ENCODE measurements at places on chromosomes 12 and 14. TPM values are rescaled to one million over a fixed set of nuclear protein-coding genes. Genes with fewer than 3 reads are reported as not detected.

- H3K4me1 ChIP-seq = no peaks in the 10 kb centered on the region
- no peak overlapping the region for H3K4me3 ChIP-seq
- H3K27me3 ChIP-seq = no peaks in the 10 kb centered on the region
- H3K27ac ChIP-seq = no peak overlapping the region
- DNase-seq = no peak
These were observed 111.4 kb downstream of the STXBP6 start for GRCh38 chr14:24938593-24938992.

The G2E3 gene
- total RNA-seq = 24.7 TPM

DNA sequence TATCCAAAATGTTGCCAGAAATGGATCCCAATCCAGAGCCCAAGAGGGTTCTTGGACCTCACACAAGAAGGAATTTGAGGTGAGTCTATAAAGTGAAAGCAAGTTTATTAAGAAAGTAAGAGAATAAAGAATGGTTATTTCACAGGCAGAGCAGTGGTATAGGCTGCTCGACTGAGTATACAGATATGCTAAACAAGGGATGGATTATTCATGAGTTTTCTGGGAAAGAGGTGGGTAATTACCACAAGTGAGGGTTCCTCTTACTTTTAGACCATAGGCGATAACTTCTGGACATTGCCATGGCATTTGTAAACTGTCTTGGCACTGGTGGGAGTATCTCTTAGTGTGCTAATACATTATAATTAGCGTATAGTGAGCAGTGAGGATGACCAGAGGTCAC is 73.6 kb downstream of the ETNK1 start:
- no peak overlapping the region for H3K4me3 ChIP-seq
- H3K27ac ChIP-seq = no peak overlapping the region
- peaks cover 27% of the 10 kb centered on the region for H3K27me3 ChIP-seq
- no peak for DNase-seq
- no peaks in the 10 kb centered on the region for H3K4me1 ChIP-seq

DNA sequence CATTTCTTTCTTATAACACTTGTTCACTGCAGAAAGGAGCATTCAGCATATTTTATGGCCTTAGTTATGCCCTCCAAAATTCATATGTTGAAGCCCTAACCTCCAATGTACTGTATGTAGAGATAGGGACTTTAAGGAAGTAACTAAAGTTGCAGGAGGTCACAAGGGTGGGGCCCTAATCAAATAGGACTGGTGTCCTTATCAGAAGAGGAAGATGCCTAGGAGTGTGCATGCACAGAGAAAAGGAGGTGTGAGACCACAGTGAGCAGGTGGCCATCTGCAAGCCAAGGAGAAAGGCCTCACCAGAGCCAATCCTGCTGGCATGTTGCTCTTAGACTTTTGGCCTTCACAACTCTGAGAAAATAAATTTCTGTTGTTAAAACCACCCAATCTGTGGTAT is 12.9 kb upstream of the E2F7 start:
- H3K4me1 ChIP-seq = no peaks in the 10 kb centered on the region
- no peaks in the 10 kb centered on the region for H3K36me3 ChIP-seq
- no peak overlapping the region for H3K27ac ChIP-seq
- DNase-seq = no peak

GRCh38 chr12:18546399-18546798 is 191.4 kb downstream of the PLCZ1 start:
- no peaks in the 10 kb centered on the region for H3K4me1 ChIP-seq
- no peaks in the 10 kb centered on the region for H3K27me3 ChIP-seq
- H3K36me3 ChIP-seq = no peaks in the 10 kb centered on the region
- H3K27ac ChIP-seq = no peak overlapping the region

DNA sequence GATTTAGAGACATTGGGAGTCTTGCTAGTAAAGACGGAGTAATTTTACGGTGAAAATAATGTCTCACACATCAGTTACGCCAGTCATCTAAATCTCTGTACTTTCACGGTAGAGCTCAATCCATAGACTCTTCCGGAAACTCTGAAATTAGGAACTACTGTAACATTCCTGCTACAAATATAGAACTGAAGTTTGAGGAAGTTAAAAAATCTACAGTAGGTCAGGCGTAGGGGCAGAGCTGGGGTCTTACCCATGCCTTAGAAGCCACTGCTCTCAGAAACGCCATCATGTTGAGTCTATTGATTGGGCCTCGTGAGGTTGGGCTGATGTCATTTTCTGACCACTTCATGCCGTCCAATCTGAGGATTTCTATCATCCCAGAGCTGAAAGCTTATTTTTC is 1029.8 kb upstream of the TMEM132C start:
- H3K4me3 ChIP-seq = no peak overlapping the region
- no peak for DNase-seq
- no peaks in the 10 kb centered on the region for H3K36me3 ChIP-seq
- H3K27ac ChIP-seq = no peak overlapping the region

DNA sequence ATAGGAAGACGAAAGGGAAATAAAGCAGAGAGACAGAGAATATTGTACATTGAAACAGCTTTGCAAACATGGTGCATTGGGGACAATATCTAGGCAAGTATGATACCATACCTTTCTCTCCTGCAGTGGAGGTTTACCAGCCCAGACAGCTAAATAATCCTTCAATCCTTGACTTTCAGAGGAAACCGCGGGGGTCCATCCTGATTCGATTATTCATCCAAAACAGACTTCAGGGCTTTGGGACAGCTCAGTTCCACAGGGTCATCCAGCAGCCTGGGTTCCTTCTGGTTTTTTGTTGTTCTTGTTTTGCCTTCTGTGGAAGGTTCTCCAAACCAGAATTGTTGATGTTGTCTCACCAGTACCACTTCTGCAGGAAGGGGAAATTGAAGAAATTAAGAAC is 81.5 kb downstream of the LGR5 start:
- DNase-seq = no peak
- H3K27me3 ChIP-seq = peaks cover 5% of the 10 kb centered on the region
- H3K27ac ChIP-seq = no peak overlapping the region
- no peaks in the 10 kb centered on the region for H3K4me1 ChIP-seq

The MYF5 gene
- not detected for total RNA-seq

GRCh38 chr12:129312048-129312447 is 458.8 kb downstream of the GLT1D1 start:
- no peaks in the 10 kb centered on the region for H3K27me3 ChIP-seq
- no peak overlapping the region for H3K4me3 ChIP-seq
- no peak for DNase-seq
- no peaks in the 10 kb centered on the region for H3K4me1 ChIP-seq
- no peaks in the 10 kb centered on the region for H3K36me3 ChIP-seq

The CLEC14A gene
- total RNA-seq = not detected

The DHRS1 gene
- total RNA-seq = 9.7 TPM

- peaks cover 3% of the 10 kb centered on the region for H3K27me3 ChIP-seq
- DNase-seq = no peak
- H3K36me3 ChIP-seq = no peaks in the 10 kb centered on the region
- H3K4me1 ChIP-seq = no peaks in the 10 kb centered on the region
- H3K4me3 ChIP-seq = no peak overlapping the region
These were observed 318.7 kb downstream of the TMEM121 start for GRCh38 chr14:105844810-105845724.

- H3K4me1 ChIP-seq = peaks cover 7% of the 10 kb centered on the region
- H3K27me3 ChIP-seq = no peaks in the 10 kb centered on the region
- DNase-seq = no peak
- peaks cover 11% of the 10 kb centered on the region for H3K36me3 ChIP-seq
- H3K4me3 ChIP-seq = no peak overlapping the region
- H3K27ac ChIP-seq = no peak overlapping the region
These were observed 102.6 kb downstream of the OSBPL8 start for GRCh38 chr12:76457010-76457409.

- no peaks in the 10 kb centered on the region for H3K36me3 ChIP-seq
- no peaks in the 10 kb centered on the region for H3K27me3 ChIP-seq
- no peak for DNase-seq
- H3K4me1 ChIP-seq = no peaks in the 10 kb centered on the region
These were observed 465.9 kb upstream of the TBX3 start for GRCh38 chr12:115149685-115150378.

DNA sequence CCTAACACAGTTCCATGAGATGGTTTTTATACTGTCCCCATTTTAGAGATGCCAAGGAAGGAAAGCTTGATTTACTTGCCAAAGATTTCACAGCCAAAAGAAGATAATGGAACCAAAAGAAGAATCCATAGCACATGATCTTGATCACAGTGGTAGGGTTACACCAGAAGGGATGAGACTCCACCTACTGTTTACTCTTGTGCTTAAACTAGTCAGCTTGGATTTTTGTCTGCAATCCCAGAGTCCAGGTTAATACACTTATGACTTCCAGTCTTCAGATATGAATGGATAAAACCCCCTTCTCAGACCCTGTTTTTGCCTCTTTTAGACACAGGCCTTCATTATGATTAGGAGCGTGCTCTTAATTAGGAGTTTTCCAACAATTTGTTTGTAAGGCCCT is 454.2 kb downstream of the AEBP2 start:
- H3K36me3 ChIP-seq = no peaks in the 10 kb centered on the region
- H3K4me1 ChIP-seq = peaks cover 12% of the 10 kb centered on the region
- H3K27ac ChIP-seq = no peak overlapping the region
- peaks cover 3% of the 10 kb centered on the region for H3K27me3 ChIP-seq
- H3K4me3 ChIP-seq = no peak overlapping the region
- DNase-seq = no peak

The MIP gene
- not detected for total RNA-seq

DNA sequence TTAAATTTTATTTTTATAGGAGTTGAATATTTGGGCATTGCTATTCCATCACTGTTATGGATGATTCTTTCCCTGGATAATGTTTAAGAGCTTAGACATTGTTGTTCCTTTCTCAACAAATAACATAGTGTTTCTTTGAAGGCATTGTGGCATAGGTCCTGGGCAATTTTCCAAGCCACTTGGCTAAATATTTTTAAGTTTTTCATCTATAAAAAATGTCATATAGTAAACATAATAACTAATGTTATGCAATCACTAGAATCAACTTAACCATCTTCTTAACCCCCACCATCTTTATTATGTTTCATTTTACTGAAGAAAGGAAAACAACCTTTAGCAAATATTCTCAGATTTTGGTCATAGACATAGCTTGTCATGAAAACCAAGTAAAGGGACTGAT is 600.6 kb upstream of the LMO3 start:
- DNase-seq = no peak
- no peaks in the 10 kb centered on the region for H3K27me3 ChIP-seq
- no peaks in the 10 kb centered on the region for H3K36me3 ChIP-seq
- H3K4me1 ChIP-seq = no peaks in the 10 kb centered on the region
- H3K27ac ChIP-seq = no peak overlapping the region

The RHEBL1 gene
- 16.0 TPM for total RNA-seq

DNA sequence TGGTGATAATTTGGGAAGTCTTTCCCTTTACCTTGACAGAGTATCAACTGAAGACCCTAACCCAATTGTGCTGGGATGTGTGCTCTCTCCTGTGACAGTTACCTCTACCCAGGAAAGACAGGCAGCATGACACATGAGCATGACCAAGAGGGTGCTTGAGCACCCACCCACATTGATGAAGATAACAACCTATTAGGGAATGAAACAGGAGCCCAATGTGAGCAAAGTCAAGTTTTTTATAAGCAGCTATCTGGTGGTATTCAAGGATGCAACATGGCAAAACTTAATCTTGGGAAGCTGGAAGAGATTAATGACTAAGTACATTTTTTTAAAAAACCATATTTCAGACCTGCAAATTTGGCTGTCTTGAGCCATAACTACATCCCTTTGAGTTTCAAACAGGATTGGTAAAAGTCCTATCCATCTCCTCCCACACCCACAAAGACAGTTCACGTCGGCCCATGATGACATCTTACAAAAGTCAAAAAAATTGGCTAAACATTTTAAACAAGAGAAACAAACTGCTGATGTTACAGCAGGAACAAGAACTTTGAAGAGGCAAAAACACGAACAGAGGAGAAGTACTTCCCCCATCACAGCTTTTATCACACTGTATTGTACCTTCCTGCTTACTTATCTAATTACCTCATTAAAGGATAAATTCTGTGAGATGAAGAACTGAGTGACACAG is 60.3 kb downstream of the MED13L start:
- DNase-seq = no peak
- no peak overlapping the region for H3K27ac ChIP-seq
- H3K27me3 ChIP-seq = no peaks in the 10 kb centered on the region
- H3K4me1 ChIP-seq = peaks cover 30% of the 10 kb centered on the region
- H3K4me3 ChIP-seq = no peak overlapping the region

DNA sequence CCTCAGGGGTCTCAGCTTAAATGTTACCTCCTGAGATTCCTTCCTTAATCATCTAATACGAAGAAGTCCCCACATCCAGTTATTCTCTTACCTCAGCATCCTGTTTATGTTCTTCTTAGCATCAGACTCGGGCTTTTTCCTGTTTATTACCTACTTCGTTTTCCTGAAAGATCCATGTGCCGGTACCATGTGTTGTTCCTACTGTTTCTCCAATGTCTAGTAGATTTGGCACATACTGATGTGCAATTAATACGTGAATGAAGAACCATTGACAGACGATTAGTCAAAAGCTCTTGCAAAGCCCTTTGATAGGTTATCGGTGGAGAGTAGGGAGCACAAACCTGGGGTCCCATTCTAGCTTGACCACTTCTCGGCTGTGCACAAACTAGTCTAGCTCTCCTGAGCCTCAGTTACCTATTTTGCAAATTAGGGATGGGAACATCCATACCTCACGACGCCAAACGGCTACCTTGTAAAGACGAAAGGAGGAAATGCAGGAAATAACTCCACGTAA is 735 bp upstream of the MAPKAPK5 start:
- no peaks in the 10 kb centered on the region for H3K27me3 ChIP-seq
- H3K27ac ChIP-seq = peak overlapping the region; percentile 98
- H3K4me3 ChIP-seq = peak overlapping the region; percentile 95
- H3K36me3 ChIP-seq = peaks cover 43% of the 10 kb centered on the region

The SERPINA10 gene
- total RNA-seq = not detected

The RNASE11 gene
- total RNA-seq = not detected

All from activated T-helper 2 cell treated with anti-CD3 and anti-CD28 coated beads, Interferon-gamma antibody, Interleukin-2, Interleukin-4, amounts not matched to agents 10 μg/mL and 5 μg/mL and 100 μg/mL, durations not matched to agents 14 hours and 24 hours and 36 hours (primary cell).